ENCODE measurements at places on chromosomes 12 and 14.

GRCh38 chr12:55642669-55643068 is 6.0 kb downstream of the OR10P1 start:
- DNase-seq = no peak

DNA sequence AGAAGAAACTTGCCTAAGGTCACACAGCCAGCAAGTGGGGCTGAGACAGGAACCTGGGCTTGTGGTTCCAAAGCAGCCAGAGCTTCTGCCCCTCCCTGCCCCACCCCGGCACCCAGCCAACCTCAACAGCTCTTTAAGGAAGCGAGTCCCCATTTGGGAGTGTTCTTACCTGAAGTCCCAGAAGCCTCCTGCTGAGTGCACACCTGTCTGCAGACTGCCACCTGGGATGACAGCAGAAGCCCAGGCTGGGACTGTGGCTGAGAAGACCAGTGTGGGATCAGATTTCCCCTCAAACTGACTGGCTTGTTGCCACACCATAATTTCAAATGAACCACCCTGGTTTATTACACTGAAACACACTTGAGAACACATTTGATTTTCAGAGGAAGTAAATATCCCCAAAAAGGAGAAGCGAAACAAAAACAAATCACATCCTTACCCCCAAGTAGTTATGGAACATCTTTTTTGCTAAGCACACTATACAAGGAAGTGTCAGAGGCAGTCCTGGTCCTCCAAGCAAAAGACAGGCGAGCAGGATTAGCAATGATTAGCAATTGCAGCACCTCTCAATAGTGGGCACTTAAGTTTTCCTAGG is 6.3 kb upstream of the RIN3 start:
- DNase-seq = no peak

- DNase-seq = no peak
Measured at GRCh38 chr12:9761419-9761781, 699 bp upstream of the CD69 start.

DNA sequence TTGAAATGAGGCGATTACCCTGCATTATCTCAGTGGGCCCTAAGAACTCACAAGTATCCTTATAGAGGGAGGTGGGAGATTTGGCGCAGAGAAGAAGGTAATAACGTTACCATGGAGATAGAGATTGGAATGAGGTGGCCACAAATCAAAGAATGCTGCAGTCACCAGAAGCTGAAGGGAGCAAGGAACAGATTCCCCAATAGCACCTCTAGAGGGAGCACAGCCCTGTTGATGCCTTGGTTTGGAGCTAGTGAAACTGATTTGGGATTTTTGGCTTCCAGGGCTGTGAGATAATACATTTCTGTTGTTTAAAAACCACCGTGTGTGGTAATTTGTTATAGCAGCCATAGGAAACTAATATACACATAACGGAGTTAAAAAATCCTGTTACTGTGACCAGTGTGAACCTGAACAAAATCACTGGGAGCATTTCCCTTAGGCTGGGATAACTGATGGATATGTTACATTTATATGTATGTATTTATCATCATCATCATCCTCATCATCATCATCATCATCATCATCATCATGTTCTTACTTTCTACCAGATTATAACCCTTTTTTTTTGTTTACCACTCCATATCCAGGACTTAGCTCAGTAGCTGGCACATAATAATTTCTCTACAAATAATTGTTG is 100.3 kb downstream of the LIN7A start:
- DNase-seq = peak; percentile 74

GRCh38 chr12:93166541-93167307 is 211.0 kb upstream of the NUDT4 start:
- DNase-seq = no peak

- no peak for DNase-seq
Measured at GRCh38 chr14:104819361-104819781, 18.5 kb downstream of the ZBTB42 start.

- no peak for DNase-seq
Measured at GRCh38 chr12:104291867-104292524, 11.5 kb upstream of the EID3 start.

GRCh38 chr12:56991319-56992246 is 14.8 kb downstream of the ZBTB39 start:
- DNase-seq = no peak

DNA sequence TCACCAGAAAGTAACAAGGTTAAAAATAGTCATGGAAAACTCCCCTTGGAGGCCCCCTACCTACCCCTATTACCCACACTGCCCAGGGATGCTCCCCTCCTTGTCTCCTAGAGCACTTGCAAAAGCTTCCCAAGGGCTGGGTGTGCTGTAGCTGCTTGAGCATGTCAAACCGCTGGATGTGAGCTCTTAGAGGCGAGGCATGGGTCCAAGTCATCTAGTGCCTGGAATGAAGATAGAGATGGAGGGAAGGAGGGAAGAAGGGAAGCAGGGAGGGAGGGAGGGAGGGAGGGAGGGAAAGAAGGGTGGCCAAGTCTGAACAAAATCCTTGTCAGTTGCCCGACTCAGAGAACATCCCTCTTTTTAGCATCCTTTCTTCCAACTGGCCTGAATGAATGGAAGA is 43.1 kb downstream of the LTBP2 start:
- no peak for DNase-seq

DNA sequence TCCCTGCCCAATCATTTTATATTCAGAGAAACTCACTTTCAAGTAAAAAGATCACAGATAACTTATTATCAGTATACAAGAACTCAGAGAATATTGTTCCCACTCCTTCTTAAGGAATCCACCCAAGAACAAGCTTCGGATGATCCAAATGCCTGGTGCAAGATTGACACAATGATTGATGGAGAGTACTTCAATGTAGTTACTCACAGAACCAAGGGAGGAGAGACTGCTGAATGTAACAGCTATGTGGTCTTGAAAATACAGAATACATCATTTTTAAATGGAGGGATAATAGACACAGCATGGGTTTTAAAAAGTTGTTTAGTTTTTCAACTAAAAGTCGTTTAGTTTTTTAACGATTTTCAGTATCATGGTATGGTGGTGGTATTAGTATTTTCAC is 38.4 kb upstream of the SELPLG start:
- DNase-seq = no peak

- DNase-seq = no peak
Measured at GRCh38 chr12:131116468-131117117, 162.9 kb downstream of the ADGRD1 start.

GRCh38 chr12:47017041-47017713 is 62.2 kb upstream of the PCED1B start:
- DNase-seq = no peak

GRCh38 chr12:84793558-84794367 is 118.8 kb downstream of the SLC6A15 start:
- no peak for DNase-seq

GRCh38 chr12:122669397-122670070 is 33.6 kb downstream of the HCAR2 start:
- peak; percentile 14 for DNase-seq

- DNase-seq = no peak
Measured at GRCh38 chr12:96234591-96235483, 40.7 kb downstream of the ELK3 start.

DNA sequence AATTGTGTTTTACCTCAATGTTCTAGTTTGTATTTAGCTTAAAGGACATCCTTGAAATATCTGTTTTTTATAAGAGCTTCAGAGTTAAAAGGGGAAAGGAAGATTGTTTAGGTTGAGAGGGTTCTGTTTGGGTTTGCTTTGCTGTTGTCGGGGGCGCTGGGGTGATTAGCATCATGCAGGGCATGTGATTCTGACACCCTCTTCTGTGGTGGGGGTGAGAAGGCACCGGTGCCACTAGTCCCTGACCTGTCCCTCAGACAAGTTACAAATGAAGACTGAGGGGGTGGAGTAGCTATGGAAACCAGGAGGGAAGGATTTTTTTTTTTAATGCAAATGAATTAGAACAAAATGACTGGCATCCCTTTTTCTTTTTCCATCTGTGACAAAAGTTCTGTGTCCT is 291.3 kb downstream of the RPAP3 start:
- DNase-seq = no peak

DNA sequence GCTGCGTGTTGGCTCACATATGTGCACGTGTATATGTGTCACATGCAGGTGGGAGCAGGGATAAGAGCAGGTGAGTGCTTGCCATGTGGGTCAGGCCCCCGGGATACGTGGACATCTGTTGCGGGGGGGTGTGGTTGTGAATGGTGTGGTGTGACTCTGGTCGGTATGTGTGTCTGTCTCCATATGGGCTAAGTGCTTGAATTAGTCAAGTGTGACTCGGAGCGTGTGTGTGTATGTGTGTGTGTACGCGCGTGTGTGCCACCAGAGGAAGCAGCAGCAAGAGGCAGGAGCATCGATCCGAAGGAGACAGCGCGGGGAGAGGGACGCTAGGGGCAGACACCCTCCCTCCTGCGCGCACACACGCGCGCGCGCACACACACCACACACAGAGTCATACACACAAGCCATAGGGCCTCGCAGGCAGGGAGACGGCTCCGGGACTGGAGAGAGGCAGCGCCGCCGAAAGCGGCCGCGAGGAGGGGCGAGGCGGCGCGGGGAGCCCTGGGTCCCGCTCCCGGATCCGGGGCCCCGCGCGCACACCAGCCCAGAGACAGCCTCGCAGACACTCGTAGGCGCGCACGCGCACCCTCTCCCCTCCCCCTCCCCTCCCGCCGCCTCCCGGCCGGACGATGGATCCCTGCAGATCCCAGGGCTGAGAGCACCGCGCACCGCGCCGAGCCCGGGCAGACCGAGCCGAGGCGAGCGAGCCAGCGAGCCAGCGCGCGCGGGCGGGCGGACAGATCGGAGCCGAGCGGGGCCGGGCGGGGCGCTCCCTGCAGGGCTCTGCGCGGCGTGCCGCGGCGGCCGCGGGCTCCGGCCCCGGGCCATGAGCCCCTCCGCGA is at the start of gene ASIC1:
ASIC1 (plus strand) TSS at position 597 of the 842 bp plus-strand sequence. CDS start 1,171 bp downstream, outside the sequence.
- DNase-seq = no peak

DNA sequence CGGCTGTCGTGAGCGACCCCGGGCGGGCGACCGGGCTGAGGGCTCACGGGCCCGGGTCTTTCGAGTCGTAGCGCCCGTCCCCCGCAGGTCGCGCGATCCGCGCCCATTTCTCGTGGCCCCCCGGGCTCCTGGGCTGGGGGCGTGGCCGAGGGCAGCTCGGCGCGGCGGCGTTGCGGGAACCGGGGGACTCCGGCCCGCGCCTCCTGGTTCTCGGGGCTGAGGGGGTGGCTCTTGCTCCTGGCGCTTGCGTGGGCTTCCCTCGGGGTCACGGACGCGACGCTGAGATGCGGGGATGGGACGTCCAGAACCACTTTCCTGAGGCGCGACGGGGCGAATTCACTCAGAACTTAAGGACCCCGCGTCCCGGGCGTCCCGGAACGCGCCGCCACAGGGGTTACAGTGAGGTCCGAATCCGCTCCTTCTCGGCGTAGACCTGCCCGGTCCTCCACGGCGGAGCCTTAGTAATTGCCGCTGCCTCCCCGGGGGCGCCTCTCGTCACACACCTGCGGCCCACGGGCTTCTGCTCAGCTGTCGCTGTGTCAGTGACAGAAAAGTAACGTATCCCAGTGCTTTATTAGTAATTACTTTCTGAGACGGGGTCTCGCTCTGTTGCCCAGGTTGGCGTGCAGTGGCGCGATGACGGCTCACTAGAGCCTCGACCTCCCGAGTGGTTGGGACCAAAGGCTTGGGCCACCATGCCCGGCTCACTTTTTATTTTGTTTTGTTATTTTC is 606 bp downstream of the EP400 start:
- no peak for DNase-seq

DNA sequence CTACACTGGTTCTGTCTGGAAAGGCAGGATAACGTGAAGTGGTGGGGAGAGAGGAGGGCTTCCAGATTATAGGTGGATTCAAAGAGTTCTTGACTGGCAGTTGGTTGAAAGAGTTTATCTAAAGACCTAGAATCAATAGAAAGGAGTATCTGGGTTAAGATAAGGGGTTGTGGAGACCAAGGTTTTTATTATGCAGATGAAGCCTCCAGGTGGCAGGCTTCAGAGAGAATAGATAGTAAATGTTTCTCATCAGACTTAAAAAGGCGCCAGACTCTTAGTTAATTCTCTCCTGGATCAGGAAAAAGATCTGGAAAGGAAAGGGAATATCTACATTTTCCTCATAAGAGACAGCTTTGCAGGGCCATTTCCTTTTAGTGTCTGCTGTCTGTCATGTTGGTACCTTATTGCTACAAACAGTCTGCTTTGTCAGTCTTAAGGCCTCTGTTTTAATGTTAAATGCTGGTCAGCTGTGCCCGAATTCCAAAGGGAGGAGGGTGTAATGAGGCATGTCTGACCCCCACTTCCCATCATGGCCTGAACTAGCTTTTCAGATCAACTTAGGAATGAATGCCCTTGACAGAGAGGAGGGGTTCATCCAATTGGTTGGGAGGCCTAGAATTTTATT is 401.3 kb downstream of the FUT8 start:
- no peak for DNase-seq

- no peak for DNase-seq
Measured at GRCh38 chr14:75406856-75407255, 21.0 kb upstream of the JDP2 start.

- no peak for DNase-seq
Measured at GRCh38 chr14:24251880-24252288, 9.5 kb upstream of the TINF2 start.

DNA sequence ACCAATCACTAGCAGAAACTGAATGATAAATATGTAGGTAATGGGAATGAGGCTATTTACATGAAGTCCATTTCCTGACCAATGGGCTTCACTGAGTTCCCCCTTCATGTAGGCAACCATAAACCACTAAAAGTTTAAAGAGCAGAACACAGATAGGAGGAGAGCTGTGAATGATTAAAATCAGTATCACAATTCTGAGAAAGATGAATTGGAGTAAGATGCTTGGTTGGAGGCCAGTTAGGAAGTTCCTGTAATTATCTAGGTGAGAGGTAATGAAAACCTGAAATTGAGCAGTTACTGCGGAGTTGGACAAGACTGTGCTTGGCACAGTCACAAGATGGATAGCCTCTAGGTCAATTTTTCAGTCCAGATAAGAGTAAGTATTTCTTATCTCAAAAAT is 56.6 kb downstream of the GALNT4 start:
- no peak for DNase-seq

DNA sequence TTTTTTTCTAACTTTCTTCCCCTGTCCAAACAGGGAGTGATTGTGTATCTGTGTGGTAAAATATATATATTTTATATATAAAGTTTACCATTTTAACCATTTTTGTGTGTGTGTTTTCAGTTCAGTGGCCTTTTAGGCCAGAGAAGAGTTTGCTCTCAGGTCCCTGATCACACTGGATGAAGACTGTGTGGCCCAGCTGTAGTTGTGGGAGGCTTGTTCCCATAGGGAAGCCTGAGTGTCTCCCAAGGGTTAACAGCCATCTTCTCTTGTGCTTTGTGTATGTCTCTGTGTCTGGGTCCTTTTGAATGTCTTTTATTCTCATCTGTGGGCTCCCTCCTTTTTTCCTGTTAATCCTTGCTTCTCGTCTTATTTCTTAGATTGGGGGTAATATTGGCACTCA is 23.4 kb downstream of the CGRRF1 start:
- DNase-seq = no peak

DNA sequence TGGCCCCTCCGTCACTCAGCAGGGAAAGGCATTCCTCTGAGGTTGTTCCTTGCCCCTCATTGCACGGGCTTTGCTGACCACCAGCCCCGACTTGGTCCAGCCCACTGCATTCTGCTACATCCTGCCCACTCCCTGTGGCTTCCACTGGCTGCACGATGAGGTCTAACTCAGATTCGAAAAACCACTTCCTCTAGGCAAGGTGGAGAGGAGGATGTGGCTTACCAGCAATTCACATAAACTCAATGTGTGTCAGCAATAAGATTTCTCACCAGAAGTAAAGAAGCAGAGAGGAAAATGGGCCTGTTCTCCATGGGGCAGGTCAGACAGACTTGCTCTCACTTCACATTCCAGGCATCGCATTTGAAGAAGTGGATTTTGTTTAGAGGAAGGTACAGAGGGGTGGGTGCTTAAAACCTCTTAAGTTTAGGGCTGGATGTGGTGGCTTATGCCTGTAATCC is 14.7 kb downstream of the GPR68 start:
- DNase-seq = no peak

GRCh38 chr14:98069712-98070171 is 1202.3 kb downstream of the BCL11B start:
- DNase-seq = no peak

Data from HFF-Myc (cell line).